Thoracic aorta (tissue), 2 donors: ENCODE measurements at places on chromosomes 1 and 21.

- no peak overlapping the region for H3K4me3 ChIP-seq
- peaks cover 46% of the 10 kb centered on the region for H3K36me3 ChIP-seq
- no peak for DNase-seq
- H3K27ac ChIP-seq = no peak overlapping the region
- no peaks in the 10 kb centered on the region for H3K27me3 ChIP-seq
These were observed 84.8 kb downstream of the POFUT2 start for GRCh38 chr21:45202889-45203288.

DNA sequence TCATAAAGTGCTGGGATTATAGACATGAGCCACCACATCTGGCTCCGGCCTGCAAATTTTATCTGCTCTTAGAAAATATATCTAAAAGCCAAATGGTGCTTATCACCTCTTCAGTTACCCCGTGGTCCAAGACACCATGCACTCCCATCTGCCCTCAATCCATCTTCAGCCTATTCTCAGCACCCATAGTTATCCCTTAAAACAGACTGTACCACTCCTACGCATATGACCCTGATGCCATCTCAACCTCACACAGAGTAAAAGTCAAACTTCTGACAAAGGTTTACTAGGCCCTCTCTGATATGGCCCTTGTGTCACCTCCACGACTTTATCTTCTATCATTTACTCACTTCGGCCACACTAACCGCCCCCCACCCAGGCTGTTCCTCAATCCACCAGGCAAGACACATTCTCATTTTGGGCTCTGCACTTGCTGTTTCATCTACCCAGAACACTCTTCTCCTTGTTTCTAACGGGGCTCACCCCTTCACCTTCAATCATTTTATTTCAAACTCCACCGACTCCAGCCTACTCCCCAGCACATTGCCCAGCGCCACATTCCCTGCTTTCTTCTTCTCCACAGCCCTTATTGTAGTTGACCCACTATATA, 33.0 kb downstream of the USP48 start:
- H3K4me1 ChIP-seq = no peaks in the 10 kb centered on the region
- H3K4me3 ChIP-seq = no peak overlapping the region
- no peaks in the 10 kb centered on the region for H3K27me3 ChIP-seq
- DNase-seq = no peak
- H3K27ac ChIP-seq = no peak overlapping the region
- peaks cover 30% of the 10 kb centered on the region for H3K36me3 ChIP-seq

- H3K4me3 ChIP-seq = no peak overlapping the region
- H3K27ac ChIP-seq = no peak overlapping the region
- no peak for DNase-seq
- H3K27me3 ChIP-seq = no peaks in the 10 kb centered on the region
- H3K36me3 ChIP-seq = no peaks in the 10 kb centered on the region
These were observed 61.5 kb upstream of the KLHDC7A start for GRCh38 chr1:18419113-18419844.

- H3K36me3 ChIP-seq = no peaks in the 10 kb centered on the region
- H3K27me3 ChIP-seq = no peaks in the 10 kb centered on the region
- DNase-seq = no peak
These were observed at the start of gene SMPDL3B for GRCh38 chr1:27934818-27935549. SMPDL3B (plus strand) TSS chr1:27935000; CDS start chr1:27935184, 184 bp downstream.
